ENCODE measurements at places on chromosomes 6 and 20. TPM values are rescaled to one million over a fixed set of nuclear protein-coding genes. Genes with fewer than 3 reads are reported as not detected.

Gene SSTR4
- not detected for polyA plus RNA-seq

Gene ZMYND8
- 10.4 TPM for polyA plus RNA-seq

Gene SLC26A8
- not detected for polyA plus RNA-seq

Gene TRAPPC3L
- polyA plus RNA-seq, result not detected

DNA sequence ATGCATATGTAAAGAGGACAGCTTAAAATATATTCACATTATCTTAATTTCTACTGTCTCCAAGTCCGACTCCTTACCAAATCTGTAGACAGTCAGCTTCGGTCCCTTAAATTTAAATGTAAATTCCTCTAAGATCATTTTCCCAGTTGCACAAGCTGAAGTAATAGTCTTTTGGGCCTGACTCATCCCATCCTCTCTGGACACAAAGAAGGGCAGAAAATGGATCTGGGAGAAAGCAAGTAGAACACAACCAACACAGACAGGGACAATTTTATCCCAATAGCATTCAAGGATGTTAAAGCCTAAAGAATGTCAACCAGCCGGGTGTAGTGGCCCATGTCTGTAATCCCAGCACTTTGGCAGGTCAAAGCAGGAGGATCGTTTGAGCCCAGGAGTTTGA, 228.3 kb downstream of the ARHGAP18 start:
- no peak for DNase-seq

GRCh38 chr6:152896923-152897322, 85.9 kb downstream of the FBXO5 start:
- no peak for DNase-seq

- no peak for DNase-seq
These were observed 339.0 kb upstream of the CITED2 start for GRCh38 chr6:139713424-139713823.

GRCh38 chr6:36752886-36753506, 55.4 kb downstream of the RAB44 start:
- DNase-seq, result no peak

Gene GSTA1
- polyA plus RNA-seq, result not detected

DNA sequence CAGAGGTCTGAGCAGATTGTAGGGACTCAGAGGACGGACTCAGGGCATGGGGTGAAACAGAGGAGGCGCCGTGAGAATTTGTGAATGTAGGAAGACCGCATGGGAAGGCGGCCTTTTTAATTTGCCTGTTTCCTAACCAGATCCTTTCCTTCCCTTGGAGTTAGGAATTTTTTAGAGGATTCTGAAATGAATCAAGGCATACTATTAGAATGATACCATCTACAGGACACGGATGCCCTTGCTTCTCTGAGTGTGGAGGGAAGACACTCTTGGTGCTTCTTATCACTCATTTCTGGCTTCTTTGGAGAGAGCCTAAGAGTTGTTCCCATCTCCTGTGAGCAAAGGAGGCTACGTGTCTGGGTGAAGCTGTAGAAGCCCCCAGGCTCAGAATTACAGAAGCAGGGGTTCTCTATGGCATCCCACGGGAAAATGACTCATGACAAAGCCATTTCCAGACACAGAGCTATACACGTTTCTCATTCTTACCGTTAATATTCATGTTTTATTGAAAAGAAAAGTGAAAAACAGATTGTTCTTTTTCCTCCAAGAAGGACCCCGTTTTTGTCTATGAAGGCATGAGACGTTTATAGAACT, 148.5 kb downstream of the EDN3 start:
- no peak for DNase-seq

DNA sequence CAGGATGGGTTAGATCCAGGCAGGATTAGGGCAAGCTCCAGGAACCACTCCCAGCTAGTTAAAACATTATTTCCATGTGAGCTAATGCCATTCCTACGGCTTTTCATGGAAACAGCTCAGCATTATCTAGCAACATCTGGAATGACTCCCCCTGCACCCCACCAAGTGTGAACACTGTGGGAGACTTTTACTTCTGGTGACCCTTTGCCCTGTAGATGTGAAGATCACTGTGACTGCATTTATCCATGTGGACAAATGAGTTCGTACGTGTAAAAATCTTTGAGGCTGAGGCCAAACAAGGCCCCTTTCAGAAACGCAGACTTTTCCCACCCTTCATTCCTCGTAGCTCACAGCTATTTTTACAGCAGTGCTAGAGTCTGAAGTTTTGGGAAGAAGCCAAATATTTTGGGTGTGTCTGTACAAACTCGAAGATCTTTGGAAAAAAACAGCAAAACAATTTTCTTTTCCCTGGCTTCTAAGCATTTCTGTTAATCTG, 221.8 kb upstream of the SOX4 start:
- no peak for DNase-seq

Gene IPCEF1
- not detected for polyA plus RNA-seq

- DNase-seq, result no peak
These were observed 57.8 kb downstream of the PTPN1 start for GRCh38 chr20:50567860-50568548.

GRCh38 chr20:31707994-31708735, 14.5 kb downstream of the BCL2L1 start:
- no peak for DNase-seq

Gene LCA5
- 1.2 TPM for polyA plus RNA-seq

Gene SEL1L2
- polyA plus RNA-seq, result not detected

Gene RAMACL
- polyA plus RNA-seq, result 0.12 TPM

DNA sequence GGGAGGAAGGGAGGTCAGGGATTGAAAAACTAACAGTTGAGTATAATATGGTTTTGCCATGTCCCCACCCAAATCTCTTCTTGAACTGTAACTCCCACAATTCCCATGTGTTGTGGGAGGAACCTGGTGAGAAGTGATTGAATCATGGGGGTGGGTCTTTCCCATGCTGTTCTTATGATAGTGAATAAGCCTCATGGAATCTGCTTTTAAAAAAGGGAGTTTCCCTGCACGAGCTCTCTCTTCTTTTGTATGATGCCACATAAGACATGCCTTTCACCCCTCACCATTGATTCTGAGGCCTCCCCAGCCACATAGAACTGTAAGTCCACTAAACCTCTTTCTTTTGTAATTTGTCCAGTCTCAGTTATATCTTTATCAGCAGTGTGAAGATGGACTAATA, 833.4 kb upstream of the MAP3K7 start:
- no peak for DNase-seq

DNA sequence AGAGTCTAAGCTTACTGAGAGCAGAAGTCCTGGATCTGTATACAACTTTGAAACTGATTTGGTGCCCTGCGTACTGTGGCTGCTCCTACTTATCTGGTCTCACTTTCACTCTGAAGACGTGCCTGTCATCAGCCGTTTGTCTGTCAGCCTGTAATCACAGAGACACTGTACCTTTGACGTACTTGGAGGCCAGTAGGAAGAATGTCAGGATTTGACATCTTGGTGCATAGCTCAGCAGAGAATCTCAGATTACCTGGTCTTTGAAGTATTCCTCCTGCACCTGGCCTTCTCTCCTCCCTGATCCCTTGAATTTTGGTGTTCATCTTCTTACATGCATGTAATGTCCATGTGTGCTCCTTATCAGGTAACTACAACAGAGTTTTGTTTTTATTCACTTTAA, 37.7 kb downstream of the DSE start:
- DNase-seq, result no peak

GRCh38 chr20:41078329-41078728, 49.7 kb downstream of the TOP1 start:
- peak; percentile 38 for DNase-seq

DNA sequence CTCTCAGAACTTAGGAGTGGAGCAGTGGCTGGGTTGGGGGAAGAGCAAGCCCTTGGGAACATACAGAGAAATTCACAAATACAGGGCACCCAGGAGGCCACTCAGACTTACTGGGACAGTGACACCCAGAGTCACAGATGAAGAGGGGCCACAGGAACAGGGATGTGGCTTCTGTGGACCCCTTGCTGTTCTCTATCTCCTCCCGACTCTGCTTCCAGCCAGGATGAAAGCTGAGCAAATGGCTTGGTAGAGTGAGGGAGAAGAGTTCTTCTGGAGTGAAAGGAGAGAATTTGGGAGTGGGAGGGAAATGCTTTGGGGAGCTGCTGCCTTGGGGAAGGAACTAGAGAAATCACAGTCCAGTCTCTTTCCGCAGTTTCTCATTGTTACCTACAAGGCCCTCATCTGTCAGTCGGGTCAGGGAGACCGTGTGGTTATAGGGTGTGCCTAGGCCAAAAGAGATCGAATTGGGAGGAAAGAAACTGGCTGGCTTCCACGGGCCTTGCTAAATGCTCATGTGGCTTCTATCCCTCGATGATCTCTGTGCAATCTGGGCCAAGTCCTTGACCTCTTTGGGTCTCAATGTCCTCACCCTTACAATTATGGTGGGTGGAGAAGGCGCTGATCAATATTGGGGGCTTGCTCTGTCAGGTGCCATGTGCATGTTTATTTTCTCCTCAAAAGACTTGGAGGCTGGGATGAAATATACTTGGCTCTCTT, 17.0 kb downstream of the FOXP4 start:
- no peak for DNase-seq

DNA sequence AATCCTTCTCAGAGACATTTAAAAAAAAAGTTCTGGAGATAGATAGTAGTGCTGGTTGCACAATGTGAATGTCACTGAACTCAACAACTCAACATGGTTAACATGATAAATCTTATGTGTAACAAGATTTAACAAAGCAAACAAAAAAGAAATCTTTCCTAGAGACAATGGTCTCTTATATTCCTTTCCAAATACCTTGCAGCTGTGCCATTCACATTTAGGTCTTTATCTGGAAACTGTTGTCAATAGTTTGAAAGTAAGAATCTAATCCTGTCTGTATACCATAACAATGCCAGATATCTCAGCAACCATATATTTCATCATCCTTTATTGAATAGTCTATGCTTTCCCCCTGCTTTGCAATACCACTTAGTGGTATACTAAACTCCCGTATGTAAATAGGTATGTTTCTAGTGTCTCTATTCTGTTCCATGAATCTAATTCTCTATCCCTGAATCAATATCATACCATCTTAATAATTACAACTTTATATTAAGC, 2.1 kb downstream of the SERAC1 start:
- DNase-seq, result no peak

DNA sequence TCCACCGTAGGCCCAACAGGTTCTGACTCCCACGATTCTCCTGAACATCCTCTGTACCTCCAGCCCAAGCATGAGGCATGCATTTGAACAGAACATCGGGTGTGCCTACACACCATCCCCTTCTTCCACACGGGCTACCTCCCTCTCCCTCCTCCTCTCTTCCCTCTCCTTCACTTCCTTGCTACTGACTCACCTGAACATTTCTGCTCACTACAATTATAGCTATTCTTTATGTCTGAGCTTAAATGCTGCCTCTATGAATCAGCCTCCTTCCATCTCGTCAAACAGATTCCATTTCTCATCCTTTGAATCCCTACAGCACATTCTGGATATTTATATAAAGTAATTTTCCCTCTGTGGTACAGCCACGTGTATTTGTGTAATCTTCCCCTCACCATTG, 71.4 kb upstream of the MYLIP start:
- no peak for DNase-seq

GRCh38 chr20:49385465-49385864, 97.0 kb downstream of the KCNB1 start:
- DNase-seq, result peak; percentile 53

DNA sequence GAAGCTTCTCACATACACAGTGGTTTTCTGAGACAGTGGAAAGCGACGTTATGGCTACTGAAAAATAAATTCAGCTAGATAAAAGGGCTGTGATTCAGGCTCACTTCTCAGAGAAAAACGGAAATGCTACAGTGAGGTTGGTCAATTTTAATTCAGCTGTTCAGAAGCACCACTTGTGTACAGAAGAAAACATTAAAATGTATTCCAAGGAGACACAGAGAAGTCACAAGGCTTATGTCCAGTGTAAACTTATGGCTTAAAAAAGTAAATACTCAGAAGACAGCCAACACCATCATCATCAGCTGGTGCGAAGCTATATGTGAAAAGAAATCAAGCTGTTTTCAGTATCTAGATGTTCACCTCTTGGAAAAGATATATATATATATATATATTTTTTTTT, 68.6 kb downstream of the ABHD12 start:
- DNase-seq, result no peak

GRCh38 chr6:142952614-142953013, 7.6 kb upstream of the HIVEP2 start:
- no peak for DNase-seq

GRCh38 chr20:52799130-52799529, 173.0 kb upstream of the TSHZ2 start:
- no peak for DNase-seq

DNA sequence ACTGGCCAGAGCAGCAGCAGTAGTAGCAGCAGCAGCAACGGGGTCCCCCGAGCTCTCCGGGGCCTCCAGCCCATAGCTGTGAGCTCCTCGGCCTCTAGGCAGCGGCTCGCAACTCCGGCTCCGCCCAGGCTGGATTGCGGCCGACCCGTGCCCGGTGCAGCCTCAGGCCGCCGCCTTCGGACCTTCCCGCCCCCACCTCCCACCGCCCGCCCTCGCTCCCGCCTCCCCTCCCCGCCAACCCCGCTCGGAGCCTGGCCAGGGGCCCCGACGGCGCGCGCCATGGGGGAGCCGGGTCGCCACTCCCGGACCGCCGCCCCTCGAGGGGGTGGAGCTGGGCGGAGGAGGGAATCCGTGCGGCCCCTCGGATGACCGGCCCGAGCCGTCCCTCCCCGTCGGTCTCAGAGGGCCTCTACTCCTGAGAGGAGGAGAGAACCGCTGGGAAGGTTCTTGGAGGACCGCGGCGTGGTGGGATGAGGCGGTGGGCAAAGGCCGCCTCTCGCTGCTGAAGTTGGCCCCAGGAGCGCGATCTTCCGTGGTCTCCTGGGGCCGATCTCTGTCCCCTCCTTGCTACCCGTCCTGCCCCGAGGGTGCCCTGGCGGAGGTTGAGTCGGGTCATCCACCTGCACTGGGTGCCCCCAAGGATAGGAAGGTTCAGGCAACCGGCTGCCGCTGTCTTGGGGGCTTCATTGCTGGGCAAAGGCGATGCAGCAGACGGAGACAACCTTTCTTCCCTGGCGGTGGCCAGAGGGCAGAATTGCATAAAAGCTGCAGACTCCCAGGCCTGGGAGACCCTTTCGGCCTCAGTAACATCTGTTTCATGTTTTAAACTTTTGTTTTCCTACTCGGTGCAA, at the start of gene ADAM33:
Gene ADAM33 (minus strand): TSS at position 80 of the 851 bp plus-strand sequence. CDS start 6 bp downstream, at position 74.
- no peak for DNase-seq

DNA sequence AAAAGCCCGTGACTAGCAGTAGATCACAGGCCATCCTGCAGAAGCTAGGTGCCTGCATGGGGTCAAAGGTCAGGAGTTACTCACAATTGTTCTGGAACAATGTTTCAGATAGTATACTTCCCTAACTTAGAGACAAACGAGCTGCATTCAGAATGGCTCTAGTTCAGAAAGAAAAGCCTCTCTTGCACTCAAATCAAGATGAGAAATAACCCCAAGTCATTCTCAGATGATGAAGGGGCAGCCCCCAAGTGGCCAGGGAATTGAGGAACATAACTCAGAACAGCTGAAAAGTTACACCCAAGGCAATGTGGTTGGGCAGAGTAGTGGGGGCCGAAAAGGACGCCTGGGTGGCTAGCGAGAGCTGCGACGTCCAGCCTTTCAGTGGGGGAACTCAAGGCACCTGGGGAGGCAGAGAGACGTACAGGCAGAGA, 27.8 kb downstream of the FYN start:
- DNase-seq, result no peak

- DNase-seq, result no peak
These were observed 33.9 kb upstream of the MBOAT1 start for GRCh38 chr6:20246125-20246524.

Gene OR2H2
- polyA plus RNA-seq, result not detected

Gene CTAGE9
- polyA plus RNA-seq, result not detected

- DNase-seq, result no peak
These were observed 9.4 kb downstream of the CEP162 start for GRCh38 chr6:84218091-84218490.

Gene MDFI
- 0.30 TPM for polyA plus RNA-seq

GRCh38 chr6:90439586-90439985, 142.9 kb upstream of the BACH2 start:
- no peak for DNase-seq

Data from A549 (cell line).